ENCODE measurements at places on chromosomes 12 and 14.

GRCh38 chr14:84162633-84163032 is 1367.3 kb upstream of the FLRT2 start:
- DNase-seq = no peak

DNA sequence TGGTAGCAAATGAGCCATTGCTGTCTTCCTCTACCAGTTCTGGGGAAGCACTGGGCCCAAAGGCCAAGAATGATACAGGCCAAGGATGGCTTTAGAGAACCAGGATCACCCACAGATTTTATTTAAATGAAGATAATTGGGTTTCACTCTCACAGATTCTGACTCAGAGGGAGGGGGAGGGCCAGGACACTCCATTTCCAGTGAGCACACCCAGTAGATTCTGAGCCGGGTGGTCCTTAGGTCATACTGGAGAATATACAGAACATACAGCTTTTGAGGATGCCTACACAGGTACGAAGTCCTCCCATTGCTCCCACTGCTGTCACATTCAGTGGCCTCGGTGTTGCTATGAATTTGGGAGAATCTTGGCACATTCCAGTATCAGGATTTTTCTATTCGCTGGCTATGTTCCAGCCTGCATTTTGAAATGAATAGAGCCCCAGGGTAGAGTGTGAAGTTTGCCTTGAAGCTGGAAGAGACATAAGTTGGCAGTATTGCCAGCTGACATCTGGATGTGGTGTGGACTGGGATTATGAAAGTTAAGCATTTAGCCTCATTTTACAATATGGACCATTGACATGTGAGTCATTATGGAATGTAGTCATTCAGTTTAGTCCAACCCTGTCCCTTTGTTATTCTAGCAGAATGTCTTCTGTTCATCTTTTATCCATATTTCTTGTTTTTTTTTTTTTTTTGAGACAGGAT is 45.8 kb upstream of the POC1B start:
- no peak for DNase-seq

DNA sequence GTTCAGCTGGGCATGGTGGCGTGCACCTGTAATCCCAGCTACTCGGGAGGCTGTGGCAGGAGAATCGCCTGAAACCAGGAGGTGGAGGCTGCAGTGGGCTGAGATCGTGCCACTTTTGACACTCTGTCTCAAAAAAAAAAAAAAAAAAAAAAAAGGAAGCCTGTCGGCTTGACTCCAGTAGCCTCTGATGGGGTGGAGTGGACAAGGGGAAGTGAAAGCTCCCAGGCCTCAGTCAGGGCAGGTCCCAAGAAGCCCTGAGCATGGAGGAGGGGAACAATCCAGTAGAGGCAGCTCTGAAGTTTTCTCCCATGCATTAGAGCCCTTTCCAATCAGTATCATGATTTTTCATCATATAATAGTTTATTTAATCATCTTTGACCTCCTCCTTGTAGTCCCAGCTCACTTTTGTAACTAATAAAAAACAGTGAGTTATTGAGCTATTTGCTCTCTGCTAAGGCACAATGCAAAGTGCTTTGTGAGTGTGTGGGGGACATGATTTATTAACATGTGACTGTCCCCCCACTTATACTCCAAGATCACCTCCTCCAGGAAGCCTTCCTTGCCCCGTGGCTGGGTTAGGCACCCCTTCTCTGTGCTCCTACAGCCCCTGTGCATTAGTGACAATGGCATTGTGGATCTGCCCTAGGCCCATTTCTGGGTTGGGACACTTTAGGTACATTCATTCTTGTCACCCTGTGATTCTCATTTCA is 4.7 kb upstream of the SSH1 start:
- no peak for DNase-seq

- no peak for DNase-seq
These were observed 5.6 kb downstream of the AACS start for GRCh38 chr12:125070661-125071390.

DNA sequence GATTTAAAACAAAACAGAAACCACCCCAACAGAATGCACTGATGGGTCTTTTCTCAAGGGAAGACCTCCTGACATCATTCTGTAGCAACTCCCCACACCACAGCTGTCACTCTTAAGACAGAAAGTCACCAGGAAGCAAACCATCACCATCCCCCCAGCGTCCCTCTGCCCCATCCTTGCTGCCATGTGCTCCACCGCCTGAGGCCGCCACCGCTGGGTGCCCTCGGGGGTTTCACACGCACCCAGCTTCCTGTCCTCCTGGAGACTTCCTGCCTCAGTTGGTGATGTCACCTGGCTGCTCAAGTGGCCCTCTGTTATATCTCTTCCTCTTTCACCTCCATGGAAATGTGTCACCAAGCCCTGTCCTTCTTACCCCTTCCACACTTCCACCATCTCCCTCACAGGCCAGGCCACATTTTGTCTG is 71.4 kb upstream of the GPR68 start:
- peak; percentile 82 for DNase-seq

- DNase-seq = no peak
These were observed 209.7 kb downstream of the SYNE2 start for GRCh38 chr14:64062381-64063115.

GRCh38 chr12:4974217-4974616 is 64.5 kb downstream of the KCNA1 start:
- DNase-seq = no peak

DNA sequence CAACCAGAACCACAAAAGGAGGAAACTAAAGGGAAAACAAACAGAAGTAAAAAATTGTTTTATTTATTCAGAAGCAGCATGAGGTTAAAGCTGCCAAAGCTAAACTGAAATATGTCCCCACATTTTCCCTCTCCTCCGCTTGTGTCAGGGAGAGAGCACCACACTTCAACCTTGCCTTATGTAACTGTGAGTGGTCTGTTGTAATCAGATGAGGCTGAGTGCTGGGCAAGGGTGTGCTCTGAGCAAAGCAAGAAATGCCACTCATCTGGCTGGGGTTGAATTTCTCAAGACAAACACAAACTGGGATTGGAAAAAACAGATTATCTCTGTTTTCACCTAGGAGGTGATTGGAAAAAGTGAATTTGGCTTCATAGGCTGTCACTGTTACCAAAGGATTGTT is 12.2 kb downstream of the CAPZA3 start:
- no peak for DNase-seq

DNA sequence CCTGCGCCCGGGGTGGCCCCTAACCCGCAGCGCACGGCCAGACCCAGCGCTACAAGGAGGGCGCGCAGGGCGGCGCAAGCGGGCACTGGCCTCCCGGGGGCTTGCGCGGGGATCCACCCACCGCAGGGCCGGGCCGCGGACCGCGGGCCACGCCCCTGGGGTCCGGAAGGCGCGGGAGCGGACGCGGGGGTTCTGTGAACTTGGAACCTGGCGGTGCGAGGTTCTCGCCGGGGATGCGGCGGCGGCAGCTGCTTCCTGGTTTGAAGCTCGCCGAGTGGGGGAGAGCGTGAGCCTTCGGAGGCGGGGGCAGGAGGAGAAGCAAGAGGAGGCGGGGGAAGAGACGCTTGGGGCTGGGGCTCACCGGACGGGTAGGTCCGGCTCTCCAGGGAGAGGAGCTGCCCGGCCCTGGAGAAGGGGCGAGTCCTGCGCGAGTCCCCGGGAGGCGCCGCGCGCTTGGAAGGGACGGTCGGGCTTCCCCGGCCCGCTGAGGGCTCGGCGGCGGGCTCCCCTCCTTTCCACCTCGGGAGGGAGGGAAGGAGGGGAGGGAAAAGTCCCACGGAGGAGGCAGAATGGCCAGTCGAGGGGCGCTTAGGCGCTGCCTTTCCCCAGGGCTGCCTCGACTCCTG is at the start of gene PRKCH:
Gene PRKCH, plus strand, starts transcription at position 195 of the 626 bp plus-strand sequence. CDS start 523 bp downstream, outside the sequence.
- peak; percentile 78 for DNase-seq

DNA sequence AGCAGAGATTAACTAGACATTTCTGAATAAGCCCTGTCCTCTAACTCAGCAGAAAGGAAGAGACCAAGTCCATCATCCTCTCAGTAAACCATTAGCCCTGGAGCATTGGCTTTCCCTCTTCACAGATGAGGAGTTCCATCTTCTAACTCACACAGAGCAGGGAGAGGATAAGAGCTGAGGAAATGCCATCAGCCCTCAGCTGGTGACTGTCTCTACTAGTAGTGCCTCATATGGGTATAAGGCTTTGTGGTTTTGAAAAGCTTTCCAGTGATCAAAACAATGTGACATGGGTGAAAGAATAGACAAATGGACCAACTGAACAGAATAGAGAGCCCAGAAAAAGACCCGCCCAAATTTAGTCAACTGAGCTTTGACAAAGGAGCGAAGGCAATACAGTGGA is 197.2 kb upstream of the NUDT4 start:
- no peak for DNase-seq

GRCh38 chr12:112126911-112127310 is 1.6 kb downstream of the TRAFD1 start:
- no peak for DNase-seq

DNA sequence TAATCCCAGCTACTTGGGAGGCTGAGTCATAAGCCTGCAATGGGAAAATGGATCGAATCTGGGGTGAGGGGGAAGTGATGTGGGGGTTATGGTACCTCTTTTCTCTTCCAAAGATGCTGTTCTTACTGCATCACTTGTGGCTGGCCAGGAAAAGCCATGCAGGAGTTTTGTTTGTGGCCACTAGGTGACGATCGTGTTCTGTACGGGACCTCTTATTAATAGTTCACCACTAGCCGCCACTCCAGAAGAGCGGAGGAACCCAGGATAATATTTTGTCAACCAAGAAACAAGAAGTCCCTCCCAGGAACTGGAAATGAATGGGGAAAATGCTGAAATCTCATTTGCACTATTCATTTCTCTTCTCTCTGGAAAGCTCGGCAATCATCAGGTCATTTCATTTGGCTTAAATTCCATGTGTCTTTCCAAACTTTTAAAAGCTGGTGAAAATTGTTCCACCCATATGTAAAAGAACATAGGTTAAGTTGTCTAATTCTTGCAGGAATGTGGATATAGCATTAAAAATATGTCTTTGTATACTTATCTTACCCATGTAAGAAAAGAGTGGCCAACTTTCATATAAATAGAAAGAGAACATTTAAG is 8.9 kb downstream of the GPR65 start:
- DNase-seq = no peak

DNA sequence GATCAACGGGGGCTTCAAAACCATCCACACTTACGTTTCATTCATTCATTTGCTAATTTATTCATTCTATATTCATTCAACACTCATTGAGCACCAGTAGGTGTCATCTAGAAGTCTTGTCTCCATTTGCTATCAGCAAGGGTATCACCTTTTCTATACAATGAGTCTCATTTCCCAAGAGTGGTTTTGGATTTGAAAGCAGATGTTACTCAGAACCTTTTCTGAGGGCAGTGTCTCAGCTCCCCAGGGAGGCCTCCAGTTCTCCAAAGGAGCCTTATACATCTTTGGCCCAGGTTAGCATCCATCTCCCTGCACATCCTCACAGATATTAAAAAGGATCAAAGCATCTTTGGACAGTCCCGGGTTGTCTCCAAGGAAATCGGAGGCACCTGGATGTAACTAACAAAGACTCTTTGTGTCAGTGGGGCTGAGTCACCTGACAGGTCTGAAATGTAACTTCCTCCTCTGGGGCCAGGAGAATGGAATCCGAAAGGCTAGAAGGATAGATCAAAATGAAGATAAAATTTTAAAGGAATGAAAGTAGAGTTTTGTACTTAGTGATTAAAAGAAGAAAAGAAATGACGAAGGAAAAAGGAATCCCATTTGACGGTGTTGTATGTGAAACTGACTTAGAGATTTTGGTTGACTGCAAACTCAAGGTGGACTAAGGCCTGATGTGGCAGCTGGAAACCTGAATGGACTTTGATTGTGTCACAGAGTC is 103.0 kb downstream of the VCPKMT start:
- DNase-seq = no peak

Data from activated effector memory CD4-positive, alpha-beta T cell treated with Interleukin-2 at 50 U/mL for 16 hours (primary cell).